ENCODE measurements at places on chromosomes 2 and 18.

DNA sequence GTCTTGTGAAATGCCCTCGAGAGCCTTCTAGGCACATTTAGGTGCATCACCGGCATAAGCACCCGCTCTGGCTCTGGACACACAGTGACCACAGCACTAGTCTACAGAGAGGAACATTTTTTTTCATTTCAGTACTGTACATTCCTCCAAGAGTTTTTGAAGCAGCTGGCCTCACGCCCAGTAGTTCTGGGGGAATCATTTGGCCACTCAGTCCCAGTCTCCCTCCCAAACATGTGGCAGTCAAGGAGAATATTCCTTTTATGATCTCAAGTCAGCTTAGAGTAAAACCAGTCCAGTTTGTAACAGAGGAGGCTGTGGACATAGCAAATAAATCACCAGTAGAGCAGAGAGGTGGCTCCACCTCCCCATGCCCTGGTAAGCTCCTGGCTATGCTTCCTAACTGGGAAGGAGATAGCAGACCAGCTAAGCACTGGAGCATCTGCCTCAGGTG lies 48.1 kb downstream of the KCNE4 start:
- peak; percentile 91 for DNase-seq

DNA sequence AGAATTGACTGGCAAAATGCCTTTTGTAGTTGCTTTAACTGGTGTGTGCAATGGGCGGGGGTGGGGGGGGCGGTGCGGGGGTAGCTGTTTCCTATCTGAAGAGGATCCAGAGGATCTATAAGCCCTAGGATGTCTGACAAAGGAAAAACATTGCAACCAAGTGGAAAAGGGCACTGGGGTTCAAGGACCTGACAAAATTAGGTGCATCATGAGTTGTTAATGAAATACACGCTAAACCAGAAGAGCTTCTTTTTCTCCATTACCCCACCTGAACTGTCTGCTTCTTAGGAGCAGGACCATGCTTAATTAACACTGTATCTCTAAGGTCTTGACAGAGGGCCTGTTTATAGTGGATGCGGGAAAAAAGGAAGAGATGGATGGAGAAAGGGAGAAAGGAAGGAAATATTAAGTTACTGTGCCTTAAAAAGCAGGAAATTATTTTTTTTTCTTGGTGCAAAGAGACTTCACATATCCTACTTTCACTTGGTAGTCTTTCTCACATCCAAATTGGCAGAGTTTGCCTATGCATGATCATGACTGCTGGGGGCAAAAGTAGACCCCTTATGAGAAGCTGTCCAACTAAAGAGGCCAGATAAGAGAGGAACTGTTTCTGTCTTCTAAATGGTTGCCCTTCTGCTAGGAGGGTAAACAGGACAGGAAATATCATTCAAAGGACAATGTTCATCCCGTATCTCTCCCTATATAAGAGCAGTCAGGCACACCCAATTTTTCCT lies 4.6 kb downstream of the RND3 start:
- no peak for DNase-seq

DNA sequence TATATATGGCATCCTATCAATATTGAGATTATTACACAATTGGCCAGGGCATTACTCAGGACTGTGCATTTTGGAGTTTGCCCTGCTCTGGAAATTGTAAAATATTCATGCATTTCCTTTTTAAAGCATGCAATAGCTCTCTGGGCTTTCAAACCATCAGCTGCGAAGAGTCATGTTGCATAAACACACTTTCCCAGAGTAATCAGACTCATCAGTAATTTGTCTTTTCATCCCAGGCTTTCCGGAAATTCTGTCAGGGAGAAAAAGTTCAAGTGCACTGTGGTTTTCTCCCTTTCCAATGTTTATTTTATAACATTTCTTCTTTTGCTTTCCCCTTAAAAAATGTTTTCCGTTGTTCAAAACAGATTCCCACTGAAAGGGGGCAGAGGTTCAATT lies 38.9 kb upstream of the FHL2 start:
- peak; percentile 45 for DNase-seq

- DNase-seq, result no peak
Measured at GRCh38 chr2:26978061-26978596, 7.7 kb downstream of the MAPRE3 start.

Data from fibroblast of skin of scalp (primary cell).